Osteocyte (in vitro differentiated cells): ENCODE measurements at places on chromosomes 13 and 19. TPM values are rescaled to one million over a fixed set of nuclear protein-coding genes. Genes with fewer than 3 reads are reported as not detected.

Gene ZNF154
- total RNA-seq = 18.0 and 18.9 TPM in 2 replicates

DNA sequence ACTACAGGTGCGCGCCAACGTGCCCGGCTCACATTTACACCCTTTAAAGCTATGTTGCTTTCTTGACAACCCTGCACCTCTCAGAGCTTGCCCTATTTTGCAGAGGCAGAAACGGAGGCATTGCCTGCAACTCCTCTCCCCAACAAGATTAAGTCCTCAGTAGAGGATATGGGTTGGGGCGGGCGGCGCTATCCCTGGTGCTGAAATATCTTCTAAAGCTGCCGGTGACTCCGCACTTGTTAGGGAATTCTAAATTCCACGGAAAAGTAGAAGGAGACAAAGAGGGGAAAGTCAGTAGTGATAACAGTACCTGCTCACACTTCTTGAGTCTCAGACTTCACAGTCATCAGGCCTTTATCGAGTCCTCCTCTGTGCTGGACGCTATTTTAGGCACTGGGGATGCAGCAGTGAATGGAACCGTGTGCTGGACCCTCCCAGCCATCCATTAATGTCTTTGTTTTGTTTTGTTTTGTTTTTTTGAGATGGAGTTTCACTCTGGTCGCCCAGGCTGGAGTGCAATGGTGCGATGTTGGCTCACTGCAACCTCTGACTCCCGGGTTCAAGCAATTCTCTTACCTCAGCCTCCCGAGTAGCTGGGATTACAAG is 18.0 kb downstream of the SLC5A5 start:
- DNase-seq = no peak

DNA sequence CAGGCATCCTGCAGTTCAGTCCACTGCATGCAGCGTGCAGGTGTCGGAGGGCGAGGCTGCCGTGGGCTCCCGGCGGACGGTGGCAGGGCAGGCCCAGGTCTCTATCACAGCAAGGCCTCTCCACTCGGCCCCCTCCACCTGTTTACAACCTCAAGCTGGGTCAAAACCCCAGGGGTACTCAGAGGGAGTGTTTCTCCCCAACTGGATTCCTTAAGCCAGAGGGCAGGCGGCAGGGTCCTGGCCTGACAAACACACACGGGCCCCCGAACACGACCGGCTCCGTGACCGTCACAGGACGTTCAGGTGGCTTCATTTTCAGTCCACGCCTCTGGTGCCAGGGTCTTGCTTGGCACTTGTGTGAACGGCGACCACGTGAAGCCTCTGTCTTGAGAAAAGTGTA is 23.5 kb downstream of the RASA3 start:
- no peak for DNase-seq

GRCh38 chr13:25067064-25067463 is 28.9 kb upstream of the PABPC3 start:
- DNase-seq = no peak

Gene RNF113B
- total RNA-seq = not detected in 2 replicates

DNA sequence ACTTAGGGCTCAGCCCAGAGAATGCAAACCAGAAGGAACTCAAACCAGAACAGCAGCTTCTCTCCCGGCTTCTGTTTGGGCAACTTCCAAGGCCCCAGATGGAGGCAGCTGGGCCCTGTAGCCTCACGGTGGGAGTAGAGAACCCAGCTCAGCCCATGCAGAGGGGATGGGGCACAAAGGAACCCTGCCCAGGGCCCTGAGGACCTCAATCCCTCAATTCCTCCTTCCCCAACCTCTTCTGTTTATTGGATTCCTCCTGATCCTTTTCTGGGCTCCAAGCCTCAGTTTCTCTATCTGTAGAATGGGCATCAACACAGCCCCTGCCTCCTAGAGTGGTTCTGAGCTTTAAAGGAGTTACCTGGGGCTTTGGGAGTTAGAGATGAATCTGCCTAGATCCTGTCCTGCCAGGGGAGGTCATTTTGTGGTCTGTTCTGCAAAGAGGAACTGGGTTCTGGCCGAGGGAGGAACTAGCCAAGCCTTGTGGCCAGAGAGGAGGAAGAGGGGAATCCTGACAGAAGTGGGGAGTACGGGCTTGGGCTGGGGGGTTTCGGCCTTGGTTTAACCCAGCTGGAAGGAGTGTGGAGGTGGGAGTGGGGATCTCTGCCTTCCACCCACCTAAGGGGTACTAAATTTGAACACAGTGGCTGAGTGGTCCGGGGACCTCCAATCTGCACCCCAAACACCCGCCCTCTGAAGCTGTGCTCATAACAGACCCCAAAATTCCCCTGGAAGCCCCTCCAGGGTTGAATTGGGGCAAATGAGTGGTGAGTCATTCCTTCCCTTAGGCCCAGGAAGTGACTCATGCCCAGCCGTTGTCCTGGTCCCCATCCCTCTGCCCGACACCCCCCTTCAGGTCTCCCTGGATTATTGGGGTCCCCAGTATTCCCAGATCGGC is 2.7 kb downstream of the ADGRE5 start:
- DNase-seq = no peak

- DNase-seq = no peak
Measured at GRCh38 chr13:60753641-60754040, 356.6 kb downstream of the TDRD3 start.

Gene NKPD1
- 0.18 and 0.35 TPM in 2 replicates for total RNA-seq

- DNase-seq = no peak
Measured at GRCh38 chr13:73146707-73147106, 87.9 kb downstream of the KLF5 start.

- no peak for DNase-seq
Measured at GRCh38 chr13:111575276-111575675, 254.8 kb downstream of the TEX29 start.

Gene PSG7
- total RNA-seq = not detected in 2 replicates

Gene GFY
- total RNA-seq = not detected in 2 replicates

GRCh38 chr13:36352350-36352749 is 6.2 kb upstream of the SPART start:
- DNase-seq = no peak

GRCh38 chr13:113022391-113022744 is 53.4 kb downstream of the MCF2L start:
- DNase-seq = no peak

DNA sequence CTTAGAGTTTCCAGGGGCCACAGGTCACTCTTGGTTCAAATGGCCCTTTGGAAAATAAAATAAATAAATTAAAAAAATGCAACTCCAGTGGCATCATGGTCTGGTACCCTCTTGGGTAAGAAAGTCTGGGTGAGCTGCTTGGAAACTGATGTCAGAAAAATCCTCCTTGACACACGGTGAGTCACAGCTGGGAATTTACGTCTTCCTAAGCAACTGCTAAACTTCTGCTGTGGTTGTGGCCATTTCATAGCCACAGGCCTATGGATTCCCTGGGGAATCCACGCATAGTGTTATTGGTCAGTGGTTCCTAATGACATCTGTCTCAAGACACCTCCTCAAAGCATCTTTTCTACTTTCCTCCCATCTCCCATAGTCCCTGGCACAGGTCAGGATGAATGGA is 220.8 kb downstream of the COG6 start:
- no peak for DNase-seq
